NCI-H345 (cell line): ENCODE measurements at places on chromosomes 6 and 20.

GRCh38 chr20:19314621-19315020 lies 102.2 kb downstream of the SLC24A3 start:
- no peak for DNase-seq

DNA sequence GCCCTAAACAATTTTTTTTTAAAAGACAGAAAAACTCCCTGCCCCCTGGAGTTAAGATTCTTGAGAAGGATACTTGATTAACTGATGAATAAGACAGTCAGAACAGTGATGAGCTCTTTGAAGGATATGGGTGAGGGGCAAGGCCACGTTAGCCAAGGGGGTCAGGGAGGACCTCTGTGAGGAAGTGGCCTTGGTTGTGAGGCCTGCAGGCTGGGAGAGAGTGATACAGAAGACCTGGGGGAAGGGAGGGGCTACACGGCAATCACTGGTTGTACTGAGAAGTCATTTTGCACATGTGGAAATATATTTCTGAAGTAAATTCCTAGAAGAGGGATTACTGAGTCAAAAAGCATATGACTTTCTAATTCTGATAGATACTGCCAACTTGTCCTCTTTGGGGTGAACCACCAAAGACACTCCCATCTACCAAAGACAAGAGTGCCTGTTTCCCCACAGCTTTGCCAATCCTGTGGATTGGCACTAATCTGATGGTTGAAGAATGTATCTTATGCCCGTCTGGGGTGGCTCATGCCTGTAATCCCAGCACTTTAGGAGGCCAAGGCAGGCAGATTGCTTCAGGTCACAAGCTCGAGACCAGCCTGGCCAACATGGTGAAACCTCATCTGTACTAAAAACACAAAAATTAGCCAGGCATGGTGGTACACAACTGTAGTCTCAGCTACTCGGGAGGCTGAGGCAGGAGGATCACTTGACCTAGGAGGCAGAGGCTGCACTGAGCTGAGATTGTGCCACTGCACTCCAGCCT lies 22.3 kb upstream of the BCAS4 start:
- no peak for DNase-seq

DNA sequence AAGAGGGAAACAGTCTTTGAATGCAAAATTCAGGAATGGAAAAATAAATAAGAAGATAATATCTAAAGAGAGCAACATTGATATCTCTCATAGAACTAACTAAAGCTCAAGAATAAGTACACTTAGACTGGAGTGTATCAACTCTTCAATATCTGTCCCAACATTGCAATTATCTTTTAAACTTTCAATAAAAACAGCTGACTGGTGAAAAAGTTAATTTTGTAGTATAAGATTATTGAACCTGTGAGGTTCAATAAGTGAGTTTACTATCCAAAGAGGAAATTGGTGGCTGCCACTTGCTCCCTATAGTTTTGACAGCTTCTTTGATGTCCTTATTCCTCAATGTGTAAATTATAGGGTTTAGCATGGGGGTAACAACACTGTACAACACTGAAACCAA lies 13.7 kb downstream of the OR5V1 start:
- no peak for DNase-seq

DNA sequence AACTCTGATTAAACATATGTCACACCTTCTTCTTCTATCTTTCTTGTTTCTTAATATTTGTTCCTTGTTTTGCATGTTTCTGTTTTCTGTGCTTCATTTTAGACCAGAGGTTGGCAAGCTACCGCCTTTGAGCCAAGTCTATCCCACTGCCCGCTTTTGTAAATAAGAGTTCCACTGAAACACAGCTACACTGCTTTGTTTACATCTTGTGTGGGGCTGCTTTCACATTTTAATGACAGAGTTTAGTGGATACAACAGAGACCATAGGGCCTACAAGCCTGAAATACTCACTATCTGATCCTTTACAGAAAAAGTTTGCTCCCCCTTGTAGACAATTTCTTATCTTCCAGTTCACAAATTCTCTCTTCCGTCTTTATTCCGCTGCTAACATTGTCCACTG lies 109.4 kb upstream of the SPACA1 start:
- no peak for DNase-seq

GRCh38 chr6:35049156-35049735 lies 91.9 kb downstream of the TCP11 start:
- no peak for DNase-seq

DNA sequence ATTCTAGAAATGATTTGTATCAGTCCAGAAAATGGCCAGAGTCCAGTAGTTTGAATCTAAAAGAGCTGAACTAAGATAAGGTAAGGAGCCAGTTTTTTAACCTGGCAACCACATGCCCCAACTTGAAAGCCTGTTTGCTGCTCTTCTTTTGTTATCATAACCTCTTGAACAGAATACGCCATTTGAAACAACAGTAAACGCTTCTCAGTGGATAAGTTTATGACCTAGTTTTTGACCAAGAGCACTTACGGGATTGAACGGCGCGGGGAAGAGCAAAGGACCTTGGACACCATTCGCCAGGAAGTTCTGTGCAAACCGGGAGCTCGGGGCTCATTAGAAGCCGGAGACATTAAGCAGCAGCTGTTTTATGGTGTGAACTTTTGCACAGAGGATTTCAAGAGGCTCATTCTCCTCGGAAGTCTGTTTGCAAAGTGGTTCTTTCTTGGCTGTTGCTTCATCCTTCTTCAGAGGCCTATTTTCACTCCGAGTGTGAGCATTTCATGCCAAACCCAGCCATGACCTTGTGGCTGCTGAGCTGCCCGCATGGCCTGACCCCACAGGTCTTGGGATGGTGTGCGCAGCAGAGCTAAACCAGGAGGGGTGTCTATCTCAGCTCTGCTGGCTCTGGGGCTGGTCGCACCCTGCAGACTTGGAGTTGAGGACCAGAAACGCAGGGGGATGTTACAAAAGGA lies 215.1 kb downstream of the SOX4 start:
- peak; percentile 40 for DNase-seq

DNA sequence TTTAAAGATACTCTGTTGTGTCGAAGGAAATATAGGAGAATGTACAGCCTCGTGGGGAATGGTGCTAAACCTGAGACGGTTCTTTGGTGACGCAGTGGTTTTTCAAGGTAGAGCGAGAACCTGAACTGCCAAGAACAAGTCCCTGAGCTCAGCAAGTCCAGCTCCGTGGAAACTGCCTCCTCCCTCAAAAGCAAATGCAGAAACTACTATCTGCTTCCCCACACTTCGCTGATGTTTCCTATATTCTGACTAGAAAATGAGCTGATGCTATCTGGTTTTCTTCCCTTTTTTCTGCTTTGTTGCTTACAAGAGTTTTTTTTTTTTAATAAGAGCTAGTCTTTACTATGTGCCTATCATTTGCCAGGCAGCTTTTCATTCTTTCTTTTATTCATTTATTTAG lies 85.3 kb upstream of the LY86 start:
- no peak for DNase-seq

DNA sequence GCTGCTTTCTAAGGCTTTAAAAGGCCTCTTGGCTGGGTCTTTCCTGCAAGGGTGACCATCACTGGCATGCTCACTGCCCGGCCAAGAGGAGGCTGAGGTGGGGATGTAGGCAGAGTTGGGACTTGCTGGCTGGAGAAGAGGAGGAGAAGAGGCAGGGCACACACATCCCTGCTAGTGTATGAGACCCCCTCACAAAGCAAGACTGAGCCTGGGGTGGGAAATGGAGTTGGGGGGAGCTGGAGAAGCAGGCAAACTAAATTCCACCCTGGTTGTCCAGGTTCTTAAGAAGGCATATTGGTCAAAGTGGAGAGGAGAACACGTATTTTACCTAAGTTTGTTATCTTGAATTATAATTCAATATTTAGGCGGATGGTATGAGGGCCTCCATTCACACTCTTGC lies 1.7 kb upstream of the KIZ start:
- DNase-seq: no peak

GRCh38 chr6:150676344-150676743 lies 76.7 kb downstream of the PLEKHG1 start:
- no peak for DNase-seq

DNA sequence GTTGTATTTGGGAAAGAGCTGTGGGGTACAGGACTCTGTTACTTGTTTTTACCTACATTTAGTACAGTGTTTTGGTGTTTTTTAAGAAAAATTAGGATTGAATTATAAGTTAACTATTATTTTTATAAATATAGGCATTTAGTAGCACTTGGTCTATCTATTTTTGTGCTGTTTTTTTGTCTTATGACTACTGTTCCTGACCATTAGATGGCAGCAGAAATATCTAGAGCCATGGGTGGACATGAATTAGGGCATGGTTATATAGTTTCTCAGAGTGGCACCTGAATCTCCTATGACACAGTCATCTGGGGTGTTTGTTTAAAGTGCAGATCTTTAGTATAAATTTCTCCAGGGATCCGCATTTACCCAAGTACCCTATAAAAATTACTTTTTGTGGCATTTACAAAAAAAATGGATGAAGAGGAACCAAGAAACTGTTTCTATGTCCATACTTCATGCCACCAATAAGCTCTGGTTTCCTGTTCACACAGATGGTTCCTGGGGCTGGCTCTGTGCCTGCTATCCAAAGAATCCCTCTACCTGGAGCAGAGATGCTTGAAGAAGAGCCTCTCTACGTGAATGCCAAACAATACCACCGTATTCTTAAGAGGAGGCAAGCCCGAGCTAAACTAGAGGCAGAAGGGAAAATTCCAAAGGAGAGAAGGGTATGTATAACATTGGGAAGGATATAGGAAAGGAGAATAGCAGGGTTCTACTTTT lies 19.8 kb downstream of the NFYA start:
- DNase-seq: peak; percentile 11

GRCh38 chr20:45350217-45350616 lies 2.0 kb upstream of the SDC4 start:
- DNase-seq: no peak

- peak; percentile 62 for DNase-seq
Measured at GRCh38 chr20:6122873-6123648, at the start of gene FERMT1. Gene FERMT1, minus strand, starts transcription at chr20:6123030. Its CDS starts 3,476 bp downstream, at chr20:6119554.

DNA sequence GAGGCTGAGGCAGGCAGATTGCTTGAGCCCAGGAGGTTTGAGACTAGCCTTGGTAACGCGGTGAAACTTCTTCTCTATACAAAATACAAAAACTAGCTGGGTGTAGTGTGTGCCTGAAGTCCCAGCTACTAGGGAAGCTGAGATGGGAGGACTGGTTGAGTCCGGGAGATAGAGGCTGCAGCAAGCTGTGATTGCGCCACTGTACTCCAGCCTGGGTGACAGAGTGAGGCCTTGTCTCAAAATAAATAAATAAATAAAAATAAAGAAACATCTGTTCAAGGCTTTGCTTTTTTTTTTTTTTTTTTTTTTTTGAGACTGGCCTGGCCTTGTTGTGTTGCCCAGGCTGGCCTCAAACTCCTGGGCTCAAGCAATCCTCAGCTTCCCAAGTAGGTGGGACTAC lies 23.7 kb upstream of the SLC23A2 start:
- no peak for DNase-seq

DNA sequence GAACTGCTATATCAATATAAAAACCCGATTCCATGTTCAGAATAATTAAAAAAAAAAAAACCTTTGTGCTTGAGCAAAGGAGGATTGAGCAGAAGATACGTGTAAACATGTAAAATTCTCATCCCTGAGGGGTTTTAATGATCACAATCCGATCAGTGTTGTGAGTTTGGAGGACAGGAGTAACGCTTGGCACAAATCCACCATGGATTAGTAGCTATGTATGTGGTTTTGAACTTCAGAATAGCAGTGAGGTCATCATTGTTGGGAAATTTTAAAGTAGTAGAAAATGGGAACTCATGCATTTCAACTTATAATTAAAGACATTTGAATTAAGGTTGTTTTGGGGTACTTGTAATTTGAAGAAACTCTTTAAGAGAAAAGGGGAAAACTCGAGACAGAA lies 203.2 kb downstream of the RPS12 start:
- DNase-seq: no peak

- no peak for DNase-seq
Measured at GRCh38 chr6:151537556-151537955, 43.7 kb downstream of the CCDC170 start.

GRCh38 chr6:113709936-113710509 lies 147.1 kb upstream of the MARCKS start:
- DNase-seq: no peak

DNA sequence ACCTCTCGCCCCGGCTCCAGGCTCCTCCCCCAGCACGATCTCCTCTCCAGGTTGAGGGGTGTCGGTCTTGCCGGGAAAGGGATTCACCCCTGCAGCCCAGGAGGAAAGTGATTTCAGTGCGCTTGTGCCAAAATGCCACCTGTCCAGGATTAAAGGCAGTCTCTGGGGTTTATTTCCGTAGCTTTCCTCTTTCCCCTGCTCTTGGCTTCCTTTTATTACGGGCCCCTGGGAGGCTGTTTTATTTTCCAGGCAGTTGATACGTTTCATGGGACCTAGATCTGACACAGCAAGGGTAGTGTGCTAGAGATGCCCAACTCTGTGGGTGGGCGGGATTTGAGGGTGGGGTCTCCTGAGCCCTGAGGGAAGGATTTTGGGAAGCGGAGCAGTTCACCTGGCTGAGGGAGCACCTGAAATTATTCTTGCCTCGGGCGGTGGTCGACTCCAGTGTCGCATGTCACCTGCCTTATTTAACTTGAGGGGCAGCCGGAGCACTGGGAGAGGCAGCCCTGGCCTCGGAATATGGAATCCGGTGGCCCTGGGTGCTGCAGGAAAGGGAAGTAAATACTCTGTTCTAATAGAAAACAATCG lies 9.5 kb upstream of the NKX2-2 start:
- DNase-seq: no peak

DNA sequence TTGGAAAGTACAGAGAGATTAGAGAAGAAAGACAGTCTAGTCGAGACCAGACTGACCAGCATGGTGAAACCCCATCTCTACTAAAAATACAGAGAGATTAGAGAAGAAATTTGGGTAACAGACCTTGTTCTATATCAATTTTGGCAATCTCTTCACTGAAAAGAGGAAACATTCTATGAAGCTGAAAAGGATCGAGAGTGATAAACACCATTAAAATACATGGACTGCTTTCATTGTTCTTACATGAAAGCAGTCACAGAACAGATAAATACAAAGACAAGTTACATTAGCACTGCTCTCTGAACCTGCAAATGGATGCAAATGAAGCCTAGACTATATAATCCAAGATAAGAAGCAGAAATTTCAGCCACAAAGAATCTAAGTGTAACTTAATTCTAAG lies 8.4 kb upstream of the OPRM1 start:
- DNase-seq: no peak

GRCh38 chr20:325889-326644 lies 715 bp downstream of the SOX12 start:
- DNase-seq: peak; percentile 58

- DNase-seq: no peak
Measured at GRCh38 chr6:32096087-32096393, 13.1 kb downstream of the TNXB start.

DNA sequence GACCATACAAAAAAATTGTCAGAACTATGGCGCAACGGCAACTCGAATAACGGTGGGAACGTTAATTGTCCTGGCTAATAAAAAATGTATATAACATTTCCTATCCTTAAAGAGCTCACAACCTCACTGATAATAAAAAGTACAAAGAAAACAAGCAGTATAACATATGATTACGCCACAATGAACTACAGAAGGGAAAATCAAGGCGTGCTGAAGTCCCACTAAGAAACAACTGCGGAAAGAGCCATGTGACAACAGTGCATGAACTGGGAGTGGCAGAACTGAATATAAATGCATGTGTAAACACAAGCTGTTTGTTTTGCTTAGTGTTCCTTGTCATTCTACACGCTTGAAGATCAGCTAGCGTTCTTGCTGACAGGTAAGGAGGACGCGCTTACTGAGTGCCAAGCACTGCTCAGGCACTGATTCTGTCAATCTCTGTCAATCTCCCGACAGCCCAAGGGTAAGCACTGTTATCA lies 466 bp upstream of the PSMB1 start:
- DNase-seq: peak; percentile 71

GRCh38 chr20:20018366-20018765 lies 1.2 kb downstream of the NAA20 start:
- DNase-seq: no peak

- no peak for DNase-seq
Measured at GRCh38 chr6:100022847-100023246, 28.8 kb upstream of the MCHR2 start.
